Astrocyte (in vitro differentiated cells and primary cell): ENCODE measurements at places on chromosomes 1 and 21.

- H3K4me1 ChIP-seq, result peaks cover 14% of the 10 kb centered on the region
- no peaks in the 10 kb centered on the region for H3K36me3 ChIP-seq
Measured at GRCh38 chr1:46526013-46526690, 25.3 kb downstream of the KNCN start.

DNA sequence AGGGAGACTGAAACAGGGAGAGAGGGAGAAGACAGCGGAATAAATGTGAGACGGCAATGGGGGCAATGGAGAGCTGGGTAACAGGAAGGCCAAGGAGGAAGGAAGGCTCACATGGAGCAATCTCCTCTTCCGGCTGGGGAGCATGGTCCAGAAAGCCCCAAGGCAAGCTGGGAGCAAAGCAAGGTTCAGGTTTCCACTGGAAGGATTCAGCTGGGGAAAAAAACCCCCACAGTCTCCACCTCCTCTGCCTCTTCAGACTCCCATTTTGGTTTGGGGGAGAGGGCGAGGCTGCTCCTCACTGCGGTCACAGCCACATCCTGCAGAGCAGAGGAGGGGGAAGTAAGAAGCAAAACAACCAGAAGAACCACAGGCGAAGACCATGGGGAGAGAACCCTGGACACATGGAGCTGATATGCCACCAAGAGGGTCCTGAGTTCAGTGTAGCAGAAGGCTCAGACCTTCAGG, 650 bp downstream of the TNFAIP8L2 start:
- H3K27ac ChIP-seq, result no peak overlapping the region
- no peaks in the 10 kb centered on the region for H3K4me1 ChIP-seq
- H3K36me3 ChIP-seq, result peaks cover 12% of the 10 kb centered on the region
- no peak for DNase-seq
- H3K4me3 ChIP-seq, result no peak overlapping the region

GRCh38 chr1:216293683-216294082, 129.6 kb downstream of the USH2A start:
- H3K4me1 ChIP-seq, result no peaks in the 10 kb centered on the region
- no peak overlapping the region for H3K4me3 ChIP-seq
- H3K27ac ChIP-seq, result no peak overlapping the region

- H3K4me3 ChIP-seq, result no peak overlapping the region
- H3K4me1 ChIP-seq, result no peaks in the 10 kb centered on the region
- no peak overlapping the region for H3K27ac ChIP-seq
- H3K36me3 ChIP-seq, result no peaks in the 10 kb centered on the region
Measured at GRCh38 chr1:194062962-194063361, 876.5 kb upstream of the B3GALT2 start.

DNA sequence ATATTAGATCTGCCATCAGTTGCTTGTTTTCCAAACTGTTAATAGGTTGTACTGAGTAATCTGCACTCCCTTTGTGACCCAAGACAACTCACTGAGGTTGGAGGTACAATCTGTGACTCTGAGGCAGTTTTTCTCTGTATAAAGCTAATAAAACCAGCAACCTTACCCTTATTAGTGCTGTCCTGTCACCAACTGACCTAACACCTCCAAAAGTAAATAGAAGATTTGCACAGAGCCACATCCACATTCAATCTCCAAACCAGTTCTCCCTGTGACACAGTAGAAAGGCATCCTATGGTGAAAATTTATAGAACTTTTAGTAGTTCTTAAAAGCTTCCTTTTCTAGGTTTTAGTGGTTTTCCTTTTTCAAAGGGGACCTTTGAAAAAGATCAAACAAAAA, 140.4 kb upstream of the ADGRL2 start:
- H3K4me1 ChIP-seq, result no peaks in the 10 kb centered on the region
- H3K4me3 ChIP-seq, result no peak overlapping the region
- H3K27me3 ChIP-seq, result no peaks in the 10 kb centered on the region
